ENCODE measurements at places on chromosomes 3 and 15. TPM values are rescaled to one million over a fixed set of nuclear protein-coding genes. Genes with fewer than 3 reads are reported as not detected.

- no peaks in the 10 kb centered on the region for H3K27me3 ChIP-seq
- H3K4me3 ChIP-seq: no peak overlapping the region
- no peaks in the 10 kb centered on the region for H3K36me3 ChIP-seq
- no peak for DNase-seq
Measured at GRCh38 chr3:97871801-97872524, 50.2 kb downstream of the CRYBG3 start.

DNA sequence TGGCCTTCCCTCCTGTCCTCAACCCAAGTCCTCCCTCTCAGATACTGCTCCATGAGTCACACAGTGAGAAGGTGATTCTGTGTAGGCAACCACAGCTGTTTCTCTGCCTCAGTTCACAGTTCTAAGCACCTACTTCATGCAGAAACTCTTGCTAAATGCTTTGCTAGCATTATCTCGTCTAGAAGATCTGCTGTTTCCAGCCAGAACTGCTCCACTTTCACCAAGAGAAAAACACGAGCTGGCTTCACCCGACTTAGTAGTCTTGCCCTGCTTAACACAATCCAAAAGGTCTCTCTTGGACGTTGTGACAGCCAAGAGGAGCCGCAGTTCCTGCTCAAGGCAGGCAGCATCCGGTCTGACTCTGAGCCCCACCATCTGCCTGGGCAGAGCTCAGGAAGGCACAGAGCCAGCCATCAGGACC lies 272.1 kb downstream of the UACA start:
- no peak overlapping the region for H3K27ac ChIP-seq
- DNase-seq: no peak
- H3K36me3 ChIP-seq: no peaks in the 10 kb centered on the region
- peaks cover 20% of the 10 kb centered on the region for H3K4me1 ChIP-seq
- H3K27me3 ChIP-seq: peaks cover 11% of the 10 kb centered on the region

HRG gene
- not detected for total RNA-seq

- H3K36me3 ChIP-seq: no peaks in the 10 kb centered on the region
- no peaks in the 10 kb centered on the region for H3K27me3 ChIP-seq
- H3K4me3 ChIP-seq: no peak overlapping the region
- no peak overlapping the region for H3K27ac ChIP-seq
Measured at GRCh38 chr3:143538577-143538981, 309.7 kb downstream of the SLC9A9 start.

GP9 gene
- not detected for total RNA-seq

GRCh38 chr15:77966540-77967234 lies 110.8 kb downstream of the TBC1D2B start:
- peaks cover 5% of the 10 kb centered on the region for H3K4me1 ChIP-seq
- no peak overlapping the region for H3K27ac ChIP-seq
- no peaks in the 10 kb centered on the region for H3K36me3 ChIP-seq
- no peak overlapping the region for H3K4me3 ChIP-seq

DCP1A gene
- total RNA-seq: 36.8 TPM

SH3BP5 gene
- total RNA-seq: 30.3 TPM

- H3K36me3 ChIP-seq: peaks cover 8% of the 10 kb centered on the region
- H3K4me1 ChIP-seq: peaks cover 8% of the 10 kb centered on the region
- no peak for DNase-seq
Measured at GRCh38 chr3:195073866-195074860, 196.8 kb downstream of the XXYLT1 start.
